ENCODE measurements at places on chromosomes 11 and 22.

- DNase-seq, result no peak
Measured at GRCh38 chr22:43819931-43820640, 8.0 kb upstream of the EFCAB6 start.

GRCh38 chr22:24947881-24948280, 1.4 kb upstream of the LHFPL7 start:
- DNase-seq, result no peak

GRCh38 chr11:85826116-85826855, 15.3 kb upstream of the SYTL2 start:
- peak; percentile 27 for DNase-seq

GRCh38 chr11:105466582-105467228, 143.2 kb upstream of the GRIA4 start:
- DNase-seq, result no peak

- no peak for DNase-seq
Measured at GRCh38 chr11:75229466-75229865, 11.1 kb upstream of the TPBGL start.

DNA sequence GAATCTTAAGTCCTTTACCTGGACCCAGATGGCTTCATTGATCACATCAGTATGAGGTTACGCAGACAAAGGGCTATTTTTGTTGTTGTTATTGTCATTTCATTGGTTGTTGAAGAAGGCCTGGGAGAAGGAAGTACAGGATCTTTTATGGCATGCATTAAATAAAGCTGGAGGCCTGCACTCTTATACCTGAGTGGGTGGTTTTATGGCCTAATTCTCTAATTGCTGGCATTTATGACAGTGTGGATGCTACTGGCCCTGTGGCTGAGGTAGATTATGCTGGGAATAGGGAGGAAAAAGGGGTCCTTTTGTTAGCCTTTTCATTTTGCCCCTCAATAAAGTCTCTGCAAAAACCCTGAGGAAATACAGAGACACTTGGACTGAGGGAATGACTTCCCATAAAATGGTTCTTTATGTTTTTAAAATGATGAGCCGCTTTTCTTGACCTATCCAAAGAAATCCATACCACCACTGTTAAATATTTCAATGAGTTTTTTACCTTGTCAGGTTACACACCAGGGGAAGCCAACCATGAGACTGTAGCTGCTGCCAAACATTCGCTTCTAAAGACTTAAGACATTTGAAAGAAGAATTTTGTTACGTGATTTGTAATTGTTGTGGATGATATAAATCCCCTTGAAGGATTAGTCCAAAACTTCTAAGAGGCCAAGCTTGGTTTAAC, 6.8 kb downstream of the KMT2A start:
- no peak for DNase-seq

GRCh38 chr11:72760539-72761405, 8.6 kb upstream of the ARAP1 start:
- DNase-seq, result no peak

DNA sequence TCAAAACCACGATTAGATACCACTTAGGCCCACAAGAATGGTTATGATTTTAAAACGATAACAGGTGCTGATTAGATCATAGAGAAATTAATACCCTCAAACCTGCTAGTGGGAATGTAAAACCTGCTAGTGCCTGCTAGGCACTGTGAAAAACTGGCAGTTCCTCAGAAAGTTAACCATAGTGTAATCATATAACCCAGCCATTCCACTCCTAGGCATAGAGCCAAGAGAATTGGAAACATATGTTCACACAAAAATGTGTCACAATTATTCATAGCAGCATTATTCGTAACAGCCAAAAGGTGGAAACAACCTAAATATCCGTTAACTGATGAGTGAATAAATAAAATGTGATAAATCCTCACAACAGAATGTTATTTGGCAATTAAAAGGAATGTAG, 122.2 kb upstream of the SYN3 start:
- DNase-seq, result no peak

DNA sequence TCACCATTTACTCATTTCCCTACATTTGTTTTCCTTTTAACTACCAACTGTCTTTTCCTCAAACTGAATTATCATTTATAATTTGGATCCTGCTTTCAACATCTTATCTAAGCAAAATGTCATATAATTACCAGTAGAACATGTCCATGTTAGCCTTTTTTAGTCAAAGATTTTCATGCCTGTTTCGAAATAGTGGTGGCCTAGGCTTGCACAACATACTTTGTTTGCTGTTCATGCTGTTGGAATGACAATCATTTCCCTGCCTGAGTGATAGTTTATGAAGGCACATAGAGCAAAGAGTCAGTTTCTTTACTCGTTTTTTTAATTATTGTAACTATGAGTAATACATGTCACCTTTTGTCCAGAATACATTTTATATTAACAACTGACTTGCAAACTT, 144.3 kb upstream of the ANO3 start:
- DNase-seq, result no peak

DNA sequence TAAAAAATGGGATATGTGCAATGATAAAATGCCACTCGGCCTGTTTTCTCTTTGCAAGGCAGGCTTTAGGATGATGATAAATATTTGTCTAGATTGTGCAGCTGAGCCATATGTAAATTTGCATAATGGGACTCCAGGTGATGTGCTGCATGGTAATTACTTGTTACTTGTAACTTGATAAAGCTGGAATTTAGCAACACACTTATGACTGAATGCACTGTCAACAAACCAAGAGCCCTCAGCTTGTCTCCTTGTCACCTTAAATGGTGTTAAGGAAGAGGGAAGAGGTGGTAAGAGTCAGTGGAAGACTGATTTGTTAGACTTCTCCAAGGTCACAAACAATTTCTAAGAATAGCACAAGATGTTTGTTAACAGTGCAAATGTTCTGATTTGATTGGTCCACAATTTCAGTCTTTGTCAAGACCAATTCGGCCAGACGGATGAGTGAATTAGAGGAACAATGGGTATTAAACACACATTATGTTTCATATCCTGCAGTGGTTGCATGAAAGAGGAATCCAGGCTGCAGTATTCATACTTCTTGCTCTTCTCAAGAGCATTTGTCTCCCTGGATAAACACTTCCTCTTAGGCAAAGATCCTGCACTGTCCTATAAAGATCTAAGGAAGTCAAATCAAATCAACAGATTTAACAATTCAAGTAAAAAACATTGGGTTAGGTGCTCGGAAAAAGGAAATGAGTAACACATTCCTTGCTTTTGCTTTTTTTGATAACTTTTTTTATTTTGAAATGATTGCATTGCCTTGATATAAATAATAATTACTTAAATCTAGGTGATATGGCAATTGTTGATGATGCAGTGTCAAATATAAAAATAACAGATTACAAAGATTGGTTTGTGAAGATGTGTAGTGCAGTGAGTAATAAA, 448.3 kb upstream of the DDI1 start:
- DNase-seq, result no peak

GRCh38 chr11:73292525-73292894, 15.6 kb upstream of the ARHGEF17 start:
- DNase-seq, result no peak

DNA sequence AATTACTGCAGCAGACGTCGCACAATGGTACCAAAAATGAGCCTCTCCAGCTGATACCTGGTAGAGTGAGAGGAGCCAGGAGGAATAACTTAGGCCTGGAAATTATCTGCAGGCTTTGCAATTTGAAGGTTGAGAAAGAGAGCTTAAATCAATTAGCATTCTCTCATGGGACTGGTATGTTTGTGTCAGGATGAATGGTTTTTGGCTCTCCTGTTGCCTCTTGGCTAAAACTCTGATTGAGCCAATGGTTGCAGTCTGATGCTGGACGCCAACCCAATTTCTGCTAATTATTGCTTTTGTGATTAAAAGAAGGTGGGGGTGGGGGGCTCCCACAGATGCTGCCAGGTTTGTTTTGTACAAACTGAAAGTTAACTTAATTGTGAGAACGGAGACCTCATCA, 12.5 kb upstream of the NELL1 start:
- DNase-seq, result no peak

- no peak for DNase-seq
Measured at GRCh38 chr22:19991645-19992451, 24.8 kb downstream of the ARVCF start.

GRCh38 chr22:30606455-30607299, at the start of gene TCN2:
Gene TCN2, plus strand, starts transcription at chr22:30607174. Its CDS starts 158 bp downstream, at chr22:30607332.
- peak; percentile 22 for DNase-seq

- no peak for DNase-seq
Measured at GRCh38 chr11:90705661-90706060, 482.8 kb upstream of the CHORDC1 start.

DNA sequence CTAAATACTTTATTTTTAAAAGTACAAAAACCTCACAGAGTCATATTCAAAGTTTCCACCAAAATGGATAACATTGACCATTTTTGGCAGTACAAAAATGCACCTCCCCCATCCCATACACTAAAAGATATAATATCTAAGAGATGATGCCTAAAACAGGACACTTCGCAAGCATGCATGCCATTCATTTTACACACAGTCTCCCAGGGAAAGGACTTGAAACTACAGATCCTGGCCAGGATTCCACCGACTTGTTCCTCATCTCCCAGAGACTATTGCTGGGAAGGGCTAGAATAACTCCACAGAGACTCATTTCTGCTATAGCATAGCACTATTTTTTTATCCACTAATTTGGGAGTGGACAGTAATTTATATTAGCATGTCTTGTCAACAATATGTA, 81.7 kb downstream of the MTNR1B start:
- no peak for DNase-seq

DNA sequence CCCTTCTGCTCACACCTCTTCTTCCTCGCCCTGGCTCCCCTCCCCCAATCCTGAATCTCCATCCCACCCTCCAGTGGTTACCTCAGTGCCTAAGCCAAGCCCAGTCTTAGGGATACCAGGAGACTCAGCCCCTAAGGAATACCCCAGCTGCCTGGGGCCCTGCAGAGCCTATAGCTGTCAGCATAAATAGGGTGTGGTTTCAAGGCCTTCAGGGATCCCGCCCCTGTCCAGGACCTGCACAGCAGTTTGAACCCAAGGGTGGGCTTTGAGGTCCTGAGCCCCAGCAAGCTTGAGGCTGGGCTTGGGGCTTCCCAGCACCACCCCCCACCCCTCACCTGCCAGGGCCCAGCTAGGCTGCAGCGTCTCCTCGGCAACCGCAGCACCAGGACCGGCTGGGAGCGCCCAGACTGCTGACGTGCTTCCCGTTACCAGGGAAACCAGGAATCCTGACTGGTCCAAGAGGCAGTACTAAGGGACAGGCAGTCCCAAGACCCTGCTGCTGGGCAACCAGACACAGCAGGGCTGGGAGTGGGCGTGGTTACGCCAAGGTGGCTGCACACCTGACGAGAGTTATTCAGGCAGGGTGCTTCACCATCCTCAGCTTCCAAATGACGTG, 13.7 kb downstream of the APBB1 start:
- no peak for DNase-seq

GRCh38 chr11:35173011-35173511, 34.1 kb downstream of the CD44 start:
- no peak for DNase-seq

DNA sequence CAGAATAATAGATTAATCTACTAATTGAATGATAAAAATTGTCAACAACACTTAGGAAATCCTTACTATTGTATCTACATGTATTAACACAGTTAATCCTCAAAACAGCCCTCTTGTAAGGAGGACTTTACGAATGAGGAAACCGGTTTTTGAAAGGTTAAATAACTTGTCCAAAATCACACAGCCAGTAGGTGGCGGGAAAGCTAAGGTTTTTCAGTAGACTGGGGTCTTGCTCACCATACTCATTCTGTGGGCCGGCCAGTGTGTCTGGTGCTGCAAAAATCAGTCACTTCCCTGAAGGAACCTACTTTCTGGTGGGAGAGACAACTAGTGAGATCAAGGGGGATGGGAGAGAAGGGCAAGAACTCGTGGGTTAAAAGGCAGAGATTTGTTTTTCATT, 3.8 kb downstream of the DCPS start:
- DNase-seq, result no peak

DNA sequence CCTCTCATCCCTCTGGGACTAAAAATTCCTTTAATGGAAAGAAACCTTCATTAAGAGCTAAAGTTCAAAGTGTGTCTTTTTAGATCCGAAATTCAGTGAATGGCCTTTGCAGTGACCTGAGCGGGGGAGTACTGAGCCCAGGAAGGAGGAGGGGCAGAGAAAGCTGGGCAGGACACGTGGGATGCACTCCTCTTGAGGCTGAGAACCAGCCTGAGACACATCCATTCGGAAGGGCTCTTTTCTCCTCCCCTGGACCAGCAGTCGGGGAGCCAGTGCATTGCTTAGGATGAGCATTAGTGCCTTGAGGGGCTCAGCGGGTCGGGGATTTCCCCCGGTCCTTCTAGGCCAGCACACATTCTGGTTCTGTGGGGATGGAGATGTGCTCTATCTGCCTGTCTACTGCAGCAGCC, 258.9 kb upstream of the B3GAT1 start:
- no peak for DNase-seq

- no peak for DNase-seq
Measured at GRCh38 chr22:17269607-17270261, 50.5 kb upstream of the ADA2 start.

- DNase-seq, result no peak
Measured at GRCh38 chr11:128919216-128919615, 23.5 kb downstream of the TP53AIP1 start.

GRCh38 chr11:75499423-75500190, 26.1 kb downstream of the GDPD5 start:
- DNase-seq, result peak; percentile 14

DNA sequence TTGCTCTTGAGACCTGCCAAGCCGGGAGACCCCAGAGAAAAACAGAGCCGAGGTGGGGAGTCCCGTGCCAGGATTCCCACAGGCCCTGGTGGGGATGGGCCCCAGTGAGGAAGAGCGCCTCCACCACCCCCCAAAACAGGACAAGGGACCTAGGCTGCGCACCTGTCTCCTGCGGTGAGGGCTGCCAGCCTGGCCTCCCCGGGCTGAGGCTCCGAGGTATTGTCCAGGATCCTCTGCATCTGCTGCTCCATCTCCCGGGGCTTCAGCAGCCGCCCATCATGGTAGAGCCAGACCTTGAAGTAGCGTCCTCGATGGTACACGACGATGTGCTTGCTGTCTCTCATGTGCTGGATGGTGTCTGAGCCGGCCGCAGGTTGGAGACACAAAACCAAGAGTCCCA, 33.3 kb upstream of the TESMIN start:
- DNase-seq, result no peak

DNA sequence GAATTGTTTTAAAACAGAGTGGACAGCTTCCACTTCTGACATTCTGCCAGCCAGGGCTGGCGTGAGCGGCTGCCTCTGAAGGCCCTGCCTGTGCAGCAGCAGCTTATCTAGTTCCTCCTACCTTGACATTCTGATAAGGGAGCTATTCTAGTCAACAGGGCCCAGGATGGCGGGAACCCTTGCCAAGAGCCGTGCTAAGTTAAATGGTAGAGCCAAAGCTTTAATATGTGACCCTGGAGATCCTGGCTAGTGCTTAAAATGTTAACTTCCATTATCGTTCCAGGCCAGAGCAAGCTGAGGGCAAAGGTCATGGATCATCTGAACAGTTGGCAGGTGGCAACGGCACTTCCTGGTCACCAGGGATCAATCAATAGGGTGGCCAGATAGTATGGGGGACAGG, 3.5 kb downstream of the KCNJ5 start:
- DNase-seq, result no peak

- no peak for DNase-seq
Measured at GRCh38 chr11:38332046-38332445, 1734.0 kb upstream of the RAG2 start.
